ENCODE measurements at places on chromosomes 6 and 20.

GRCh38 chr6:169380493-169380892 lies 126.8 kb upstream of the THBS2 start:
- no peak for DNase-seq

DNA sequence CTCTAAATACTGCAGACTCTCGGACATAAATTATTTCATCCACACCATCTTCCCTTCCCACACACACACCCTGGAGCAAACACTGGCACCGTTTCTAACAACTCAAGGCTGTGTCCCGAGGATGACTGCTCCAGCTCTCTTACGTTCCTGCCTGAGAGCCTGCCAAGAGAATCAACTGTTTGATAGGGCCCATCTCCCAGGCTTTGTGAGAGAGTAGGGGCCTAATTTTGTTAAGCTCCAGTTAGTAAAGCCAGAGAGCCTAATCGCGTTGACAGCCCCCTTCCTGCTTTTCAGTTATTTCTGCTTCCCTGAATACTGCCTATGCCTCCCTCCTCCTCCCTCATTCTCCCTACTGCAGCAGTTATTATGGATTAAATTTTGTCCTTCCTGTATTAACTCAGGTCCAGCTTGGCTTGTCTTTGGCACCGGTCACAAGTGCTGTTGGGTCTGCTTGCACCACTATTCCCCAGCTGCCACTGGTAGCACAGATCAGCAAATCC lies 118.1 kb upstream of the TMEM181 start:
- DNase-seq: peak; percentile 44

DNA sequence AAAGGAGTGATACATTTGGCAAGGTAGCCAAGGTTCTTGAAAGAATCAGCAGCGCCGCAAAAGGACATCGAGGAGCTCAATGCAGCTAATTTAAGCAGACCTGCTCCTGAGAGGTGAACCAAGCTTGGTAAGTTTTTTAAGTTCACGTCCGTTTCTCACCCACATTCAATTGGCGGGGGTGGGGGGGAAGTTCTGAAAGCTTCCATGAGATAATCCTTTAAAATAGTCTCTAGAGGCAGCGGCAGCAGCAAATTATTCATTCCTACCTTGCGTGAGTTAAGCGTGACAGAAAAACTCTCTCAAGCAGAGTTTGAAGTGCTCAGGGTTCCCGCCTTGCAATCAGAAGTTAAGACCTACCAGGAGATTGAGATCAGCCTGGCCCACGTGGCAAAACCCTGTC lies 97.3 kb upstream of the NHSL1 start:
- DNase-seq: no peak

DNA sequence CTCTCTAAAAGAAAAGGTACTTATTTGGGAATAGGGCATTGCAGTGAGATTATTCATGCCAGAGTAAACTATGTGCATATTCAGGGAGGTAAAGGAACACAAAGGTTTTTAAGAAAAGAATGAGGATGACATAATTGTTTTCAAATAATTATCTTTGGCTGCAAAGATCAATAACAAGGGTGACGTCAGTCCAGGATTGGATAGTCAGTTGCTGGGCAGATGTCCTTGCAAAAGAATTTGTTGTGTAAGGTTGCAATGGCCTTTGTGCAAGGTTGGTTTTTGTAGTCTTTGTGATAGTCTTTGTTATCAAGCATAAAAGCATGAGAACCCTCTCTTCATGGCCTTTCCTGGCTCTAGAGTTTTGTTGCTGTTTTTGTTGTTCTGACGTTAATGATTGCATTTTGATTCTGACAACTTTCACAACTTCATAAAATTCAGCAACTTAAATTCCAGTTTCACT lies 17.7 kb downstream of the LOC128125822 start:
- no peak for DNase-seq

GRCh38 chr6:125271486-125272159 lies 30.1 kb downstream of the HDDC2 start:
- DNase-seq: no peak

- peak; percentile 29 for DNase-seq
Measured at GRCh38 chr6:129852257-129852858, 8.8 kb downstream of the TMEM244 start.

DNA sequence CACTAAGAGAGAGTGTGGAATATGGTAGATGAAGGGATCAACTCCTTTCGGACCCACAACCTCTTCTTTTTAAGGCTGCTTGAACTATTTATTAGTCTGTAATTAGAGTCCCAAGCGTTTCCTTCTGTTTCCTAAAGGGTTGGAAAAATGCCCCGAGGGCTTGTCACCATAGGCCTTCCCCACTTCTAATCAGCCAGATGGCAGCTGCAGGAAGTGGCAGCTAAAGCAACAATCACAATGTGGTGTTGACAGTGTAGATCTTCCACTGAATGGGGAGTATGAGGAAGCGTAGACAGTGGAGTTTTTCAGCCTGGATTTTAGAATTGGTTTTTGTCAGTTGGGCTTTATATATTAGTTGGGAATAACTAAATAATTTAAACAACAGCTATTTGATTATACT lies 40.6 kb downstream of the SLC35D3 start:
- no peak for DNase-seq

DNA sequence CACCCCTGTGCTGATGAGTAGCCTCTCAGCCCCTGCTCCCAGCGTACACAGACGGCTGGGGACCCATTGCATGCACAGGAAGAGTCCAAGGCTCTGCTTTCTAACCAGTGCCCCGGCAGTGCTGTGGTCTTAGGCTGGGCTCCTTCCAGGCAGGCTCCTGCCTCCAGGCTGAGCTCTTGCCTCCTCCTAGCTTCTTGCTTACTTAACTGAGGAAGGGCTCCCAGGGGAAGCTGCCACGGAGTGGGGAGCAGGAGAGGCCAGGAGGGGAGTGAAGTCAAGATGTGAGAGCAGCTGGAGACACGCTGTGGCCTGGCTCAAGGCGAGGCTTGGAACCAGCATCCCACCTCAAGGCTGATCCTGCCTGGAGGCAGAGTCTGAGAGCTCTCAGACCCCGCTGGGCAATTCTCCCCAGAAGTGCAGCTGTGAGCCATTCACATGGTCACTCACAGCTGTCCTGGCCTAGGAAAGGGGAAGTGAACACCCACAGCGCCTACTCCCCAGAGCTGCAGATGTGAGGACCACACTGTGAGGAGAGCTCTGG lies 141.0 kb downstream of the TBXT start:
- no peak for DNase-seq

DNA sequence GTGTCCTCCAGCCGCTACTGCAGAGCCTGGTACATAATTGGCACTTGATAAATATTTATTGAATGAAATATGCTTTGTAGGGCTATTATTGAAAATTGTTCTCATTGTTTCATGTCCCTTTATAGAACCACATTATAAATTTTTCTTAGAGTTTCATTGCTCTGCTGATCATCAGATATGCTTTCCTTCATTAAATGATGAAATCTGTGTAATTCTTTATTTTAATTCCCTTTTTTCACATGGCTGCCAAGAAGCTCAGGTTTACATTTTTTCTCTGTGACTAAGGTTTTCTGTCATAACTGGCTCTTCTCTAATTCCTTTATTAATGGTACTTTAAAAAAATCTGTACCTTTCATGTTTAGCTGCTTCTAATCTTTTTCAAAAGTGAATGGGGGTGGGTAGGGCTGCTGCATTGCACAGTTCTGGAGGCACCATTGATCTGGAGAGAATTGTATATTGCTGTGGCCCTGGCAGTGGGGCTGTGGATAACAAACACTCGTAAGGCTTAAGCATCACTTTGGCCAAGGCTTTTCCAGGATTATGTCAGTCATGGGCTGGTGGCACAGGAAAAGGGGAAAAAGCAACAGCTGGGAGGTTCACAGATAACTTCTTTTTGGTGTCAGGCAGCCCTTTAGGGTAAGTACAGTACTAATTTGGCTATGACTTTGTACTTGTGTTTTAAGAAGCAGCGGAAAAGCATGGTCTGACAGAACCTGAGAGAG lies 43.8 kb downstream of the ARFGEF2 start:
- peak; percentile 34 for DNase-seq

DNA sequence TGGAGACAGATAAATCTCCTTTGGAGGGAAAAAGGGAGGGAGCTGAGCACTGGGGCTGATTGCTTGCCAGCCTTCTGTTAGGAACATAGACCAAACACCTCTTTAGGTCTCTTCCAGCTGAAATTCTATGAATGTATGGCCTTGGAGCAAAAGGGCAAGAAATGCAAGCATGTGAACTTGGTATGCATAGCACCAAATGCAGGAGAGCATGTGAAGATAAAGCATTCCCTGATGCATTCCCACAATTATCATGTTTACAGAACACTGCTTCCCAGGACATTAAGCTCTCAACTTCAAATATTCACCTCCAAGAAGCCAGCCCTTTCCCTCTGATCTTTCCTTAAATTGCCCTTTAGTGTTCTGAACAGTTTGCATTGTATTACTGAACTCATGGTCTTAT lies 15.6 kb downstream of the RIPOR2 start:
- no peak for DNase-seq

Measured in astrocyte (in vitro differentiated cells and primary cell).